Stimulated activated CD8-positive, alpha-beta memory T cell treated with anti-CD3 and anti-CD28 coated beads, Interleukin-4, amount 100 ng/mL, for 1 hour (primary cell): ENCODE measurements at places on chromosomes 5 and 9.

DNA sequence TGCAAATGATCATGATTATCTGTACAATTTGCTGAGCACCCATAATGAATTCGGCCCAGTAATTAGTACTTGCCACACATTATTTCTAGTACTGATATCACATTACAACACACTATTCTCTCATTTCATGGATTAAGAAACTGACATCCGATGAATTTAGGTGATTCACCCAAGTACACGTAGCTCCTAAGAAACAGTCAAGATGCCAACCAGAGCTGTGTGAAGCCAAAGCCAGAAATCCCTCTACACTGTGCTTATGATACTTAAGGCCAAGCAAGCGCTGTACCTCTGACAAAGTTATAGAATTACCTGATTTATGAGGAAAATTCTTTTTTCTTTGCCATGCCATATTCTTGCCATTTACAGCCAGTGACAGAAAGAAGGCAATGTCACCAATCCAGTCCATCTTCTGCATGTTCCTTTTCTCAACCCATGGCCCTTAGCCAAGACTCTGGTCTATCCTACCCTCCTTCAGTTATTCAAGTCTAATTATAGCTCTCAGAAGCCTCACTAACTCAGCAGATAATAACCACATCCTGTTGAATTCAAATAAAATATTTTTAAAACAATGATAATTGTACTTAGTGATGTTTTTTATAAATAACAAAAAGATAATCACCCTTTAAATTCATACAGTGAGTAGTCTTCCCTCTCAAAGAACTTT lies 74.3 kb upstream of the PTGER4 start:
- DNase-seq, result no peak

DNA sequence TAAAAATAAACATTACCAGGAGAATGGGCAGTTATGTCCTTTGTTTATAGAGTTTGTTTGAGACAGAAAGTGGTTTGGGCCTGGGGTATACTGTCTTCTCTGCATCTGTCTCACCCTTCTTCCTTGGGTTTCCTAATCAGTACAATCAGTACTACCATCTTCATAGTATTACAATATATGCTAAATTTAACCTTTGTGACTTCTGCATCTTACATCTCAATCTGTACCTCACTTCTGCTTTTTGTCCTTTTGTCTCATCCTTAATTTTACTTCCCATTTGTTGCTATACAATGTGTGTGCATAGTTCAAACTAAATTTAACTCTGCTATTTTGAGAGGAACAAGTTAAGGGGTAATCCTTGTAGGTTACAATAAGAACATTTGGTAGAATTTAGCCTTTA lies 19.6 kb downstream of the FBXO38 start:
- no peak for DNase-seq

GRCh38 chr5:118592229-118593002 lies 395.9 kb downstream of the DTWD2 start:
- DNase-seq, result no peak

- DNase-seq, result no peak
Observed at GRCh38 chr5:159616952-159617351, 286.7 kb upstream of the IL12B start.

DNA sequence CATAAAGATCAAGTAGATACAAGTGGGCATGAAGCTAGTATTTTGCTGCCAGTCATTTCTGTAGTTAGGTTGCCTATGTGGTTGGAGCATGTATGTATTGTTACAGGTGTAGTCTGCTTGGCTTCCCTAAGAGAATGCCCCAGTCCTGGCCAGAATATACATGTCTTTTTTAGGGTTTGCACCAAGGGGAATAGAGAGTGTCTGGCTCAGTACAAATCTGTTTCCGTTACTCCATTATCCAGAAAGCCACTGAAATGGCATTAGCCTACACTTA lies 23.2 kb downstream of the TGFBR1 start:
- DNase-seq, result no peak

DNA sequence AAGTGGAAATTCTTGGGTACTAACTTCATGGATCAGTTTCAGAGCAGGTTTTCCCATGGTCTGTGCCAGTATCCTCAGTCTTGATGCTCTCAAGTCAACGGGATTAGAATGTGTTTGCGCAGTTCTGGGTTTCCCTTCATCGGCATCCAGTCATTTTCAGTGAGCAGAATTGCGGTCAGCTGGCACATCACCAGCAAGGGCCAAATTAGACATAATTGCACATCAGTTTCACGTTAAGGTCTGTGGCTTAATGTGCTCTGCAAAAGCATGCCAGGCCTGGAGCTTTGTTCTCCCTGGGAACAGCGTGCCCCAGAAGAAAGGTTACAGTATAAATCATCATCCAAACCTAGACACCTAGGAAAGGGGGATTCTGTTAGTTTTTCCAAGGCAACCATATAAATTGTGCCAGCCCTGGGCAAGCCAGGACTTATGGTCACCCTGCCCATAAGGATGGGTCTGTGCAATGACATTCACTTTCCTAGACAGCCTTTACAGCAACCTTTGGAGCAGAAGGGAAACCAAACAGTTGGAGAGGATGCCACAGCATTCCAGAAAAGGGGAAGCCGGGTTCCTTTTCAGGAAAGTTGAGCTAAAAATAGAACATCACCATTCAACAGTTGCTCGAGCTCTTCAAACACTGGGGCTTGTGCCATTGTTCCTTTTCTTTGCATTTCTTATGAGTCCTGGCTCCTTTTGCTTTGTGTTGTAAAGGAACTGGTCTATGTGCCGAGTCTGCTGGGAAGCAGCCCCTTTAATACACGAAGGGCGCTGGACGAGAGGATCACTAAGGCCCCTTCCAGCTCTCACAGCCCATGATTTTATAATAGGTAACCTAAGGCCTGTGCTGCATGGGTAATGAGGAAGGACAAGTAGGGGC lies 23.1 kb downstream of the IQGAP2 start:
- DNase-seq, result no peak

DNA sequence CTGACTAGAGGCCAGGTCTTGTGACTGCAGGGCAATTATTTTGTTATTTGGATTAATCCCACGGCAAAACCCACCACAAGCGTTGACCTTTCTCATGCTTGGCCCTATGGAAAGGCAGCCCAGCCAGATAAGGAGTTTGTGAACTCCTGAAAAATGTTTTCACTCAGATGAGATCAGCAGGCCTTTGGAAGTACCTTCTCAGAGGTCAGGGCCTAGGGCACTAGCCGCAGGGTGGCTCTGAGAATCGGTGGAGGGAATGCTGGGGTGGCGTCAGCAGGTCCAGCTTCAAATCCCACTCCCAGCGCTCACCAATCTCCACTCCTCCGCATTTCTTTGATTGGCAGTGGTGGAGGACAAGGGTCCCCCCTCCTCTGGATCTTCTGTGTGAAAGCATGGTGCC lies 194.4 kb downstream of the GADD45G start:
- DNase-seq, result no peak

- no peak for DNase-seq
Observed at GRCh38 chr9:101028346-101029314, at the start of gene PLPPR1. Gene PLPPR1, plus strand, starts transcription at chr9:101028727.

- no peak for DNase-seq
Observed at GRCh38 chr9:98873951-98874371, 66.5 kb downstream of the GALNT12 start.

- DNase-seq, result no peak
Observed at GRCh38 chr5:144117412-144117811, 53.0 kb downstream of the YIPF5 start.
